ENCODE measurements at places on chromosomes 1 and 21.

DNA sequence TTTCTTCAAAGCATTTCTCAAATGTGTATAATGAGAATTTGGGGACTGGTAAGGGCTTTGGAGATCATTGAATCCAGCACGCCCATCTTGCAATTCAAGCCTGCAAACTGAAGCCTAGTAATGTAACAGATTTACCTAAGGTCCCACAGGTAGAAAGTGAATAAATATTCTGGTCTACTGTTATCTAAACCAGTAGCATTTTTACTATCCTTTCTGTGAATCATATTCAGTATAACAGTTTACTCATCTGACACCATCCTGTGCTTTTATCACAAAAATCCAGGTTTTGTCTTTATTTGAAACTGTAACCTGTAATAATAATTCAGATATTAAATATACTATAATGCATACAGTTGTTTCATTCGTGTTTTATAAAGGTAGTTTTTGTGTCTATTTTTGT is 17.4 kb downstream of the KCNA3 start:
- DNase-seq = no peak

DNA sequence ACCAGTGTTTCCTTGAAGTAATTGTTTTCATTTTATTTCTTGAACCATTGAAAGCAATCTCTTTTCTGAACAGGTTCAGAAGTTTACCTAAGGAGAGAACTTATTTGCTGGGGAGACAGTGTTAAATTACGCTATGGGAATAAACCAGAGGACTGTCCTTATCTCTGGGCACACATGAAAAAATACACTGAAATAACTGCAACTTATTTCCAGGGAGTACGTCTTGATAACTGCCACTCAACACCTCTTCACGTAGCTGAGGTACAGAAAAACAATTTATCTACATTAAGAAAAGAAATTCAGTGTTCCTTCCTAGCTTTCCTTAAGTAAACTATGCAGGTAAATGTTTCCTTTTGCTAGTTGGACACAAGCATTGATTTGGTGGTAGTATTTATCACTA is 27.4 kb downstream of the AGL start:
- no peak for DNase-seq

DNA sequence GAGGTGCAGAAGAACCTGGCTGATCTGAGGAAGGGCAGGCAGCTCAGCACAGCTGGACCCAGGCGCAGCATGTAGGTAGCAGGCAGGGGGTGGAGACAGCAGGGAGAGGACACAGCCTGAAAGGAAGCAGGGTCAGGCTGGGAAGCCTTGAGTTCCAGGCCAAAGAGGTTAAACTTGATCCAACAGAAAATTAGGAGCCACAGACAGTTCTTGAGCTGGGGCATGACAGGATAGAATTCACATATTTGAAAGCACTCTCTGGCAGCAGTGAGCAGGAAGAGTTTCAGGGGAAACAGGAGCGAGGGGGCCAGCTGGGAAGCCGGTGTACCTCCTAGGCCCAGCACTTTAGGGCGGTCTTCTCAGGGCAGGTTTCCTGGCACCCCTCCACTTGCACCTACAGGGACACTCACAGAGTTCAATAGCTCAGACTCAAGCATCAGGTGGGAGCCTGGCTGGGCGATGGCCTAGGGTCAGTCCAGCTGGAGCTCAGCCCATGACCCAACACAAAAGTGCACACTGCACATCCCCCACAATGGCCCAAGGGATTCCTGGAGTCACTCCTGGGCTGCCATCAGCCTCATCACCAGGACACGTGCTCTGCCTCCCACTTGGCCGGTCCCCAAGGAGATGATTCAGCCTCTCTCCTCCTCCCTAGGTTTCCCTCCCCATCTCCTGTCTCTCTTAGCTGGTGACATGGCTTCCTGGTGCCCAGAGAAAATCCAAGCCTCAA is 22.7 kb downstream of the MATN1 start:
- no peak for DNase-seq

- peak; percentile 42 for DNase-seq
These were observed 92.5 kb downstream of the CDC42BPA start for GRCh38 chr1:227225715-227226346.

DNA sequence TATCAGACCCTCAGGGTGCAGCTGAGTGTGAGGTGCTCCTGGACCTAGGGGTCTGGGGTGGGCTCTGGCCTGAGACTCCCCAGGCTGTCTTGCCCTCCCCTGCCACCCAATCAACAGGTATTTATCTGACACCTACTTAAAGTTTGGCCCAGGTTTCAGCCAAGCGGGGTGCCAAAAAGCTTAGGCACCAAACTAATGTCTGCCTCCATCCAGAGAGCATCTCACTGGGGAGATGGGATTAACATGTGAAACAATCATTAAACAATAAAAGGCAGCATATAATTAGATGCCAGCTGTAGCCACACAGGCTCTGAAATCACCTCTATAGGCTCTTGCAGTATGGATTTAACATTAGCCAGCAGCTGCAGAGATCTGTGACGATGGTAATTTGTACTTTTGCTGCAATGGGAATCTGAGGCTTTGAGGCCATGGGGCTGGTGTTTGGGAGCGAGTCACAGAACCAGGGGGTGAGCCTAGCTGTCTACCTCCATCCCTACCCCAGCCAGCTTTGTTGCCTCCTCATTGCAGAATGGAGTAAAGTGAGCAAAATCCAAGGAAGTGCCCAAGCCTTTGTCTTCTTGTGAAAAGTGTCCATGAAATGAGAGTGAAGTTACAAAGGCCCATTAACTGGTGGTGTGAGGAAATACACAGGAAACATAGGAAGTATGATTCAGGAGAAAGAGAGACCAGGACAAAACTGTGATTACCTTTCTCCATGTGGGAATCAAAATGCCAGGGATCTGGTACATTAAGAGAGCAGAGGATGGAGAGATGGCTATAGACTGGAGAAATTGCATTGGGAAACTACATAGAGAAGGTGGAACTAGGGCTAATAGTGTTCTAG is 36.1 kb downstream of the EIF2D start:
- no peak for DNase-seq

DNA sequence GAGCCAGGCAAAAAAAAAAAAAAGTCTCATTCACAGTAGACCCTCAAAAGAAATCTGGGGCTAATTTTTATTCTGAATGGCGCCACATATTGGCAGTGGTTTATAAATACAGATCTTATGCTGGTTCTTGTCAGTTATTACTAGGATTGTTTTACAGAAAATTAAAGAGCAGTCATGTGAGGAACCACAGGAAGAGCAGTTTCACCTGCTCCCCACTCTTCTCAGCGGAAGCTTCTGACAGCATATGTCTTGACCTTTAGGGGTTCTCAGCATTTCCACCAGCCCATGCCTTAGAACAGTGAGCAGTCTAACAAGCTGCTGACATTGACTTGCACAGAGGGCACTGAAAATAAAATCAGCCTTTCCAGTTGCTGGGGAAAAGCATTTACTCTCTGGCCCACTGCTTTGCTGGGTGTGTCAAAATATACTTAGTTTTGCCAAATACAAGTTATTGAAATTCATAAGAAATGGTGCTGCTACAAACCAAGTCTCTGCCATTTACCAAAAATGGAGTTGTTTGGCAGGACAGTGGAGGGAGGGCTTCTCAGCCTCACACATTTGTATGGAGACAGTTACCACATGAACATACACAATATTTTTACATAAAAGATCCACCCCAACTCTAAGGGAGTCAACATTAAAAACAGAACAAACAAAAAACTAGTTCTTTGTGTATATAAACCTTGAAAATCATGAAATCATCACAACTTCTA is 144.2 kb downstream of the SYT2 start:
- DNase-seq = no peak

- no peak for DNase-seq
These were observed at the start of gene GJC2 for GRCh38 chr1:228149406-228150119. Gene GJC2, plus strand, starts transcription at chr1:228149930. Its CDS starts 7,829 bp downstream, at chr1:228157759.

DNA sequence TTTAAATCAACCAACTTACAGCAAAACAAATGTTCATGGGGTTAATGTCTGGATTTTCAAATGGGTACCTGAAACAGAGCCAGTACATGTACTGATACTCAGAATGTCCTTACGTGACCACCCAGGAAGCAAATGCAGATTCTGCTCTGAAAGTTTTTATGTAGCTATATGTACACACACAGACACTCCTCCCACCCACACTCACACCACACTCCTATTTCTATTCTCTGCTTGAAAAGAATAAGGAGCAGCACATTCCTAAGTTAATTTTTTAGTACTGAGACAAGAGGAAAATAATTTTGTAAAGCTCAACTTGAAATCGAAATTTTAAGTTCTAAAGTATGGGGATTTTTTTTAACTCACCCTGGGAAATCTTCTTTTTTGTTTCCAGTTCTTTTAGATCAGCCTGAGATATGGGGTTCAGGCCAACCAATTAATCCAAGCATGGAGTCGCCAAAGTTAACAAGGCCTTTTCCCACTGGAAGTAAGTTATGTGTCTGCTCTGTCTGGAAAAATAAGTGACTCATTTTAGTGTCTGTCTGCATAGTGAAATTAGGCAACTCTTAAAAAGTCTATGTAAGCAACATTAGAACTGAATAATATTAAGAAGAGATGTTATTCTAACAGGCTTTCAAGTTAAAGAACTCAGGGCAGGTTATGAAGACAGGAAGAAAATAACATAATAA is 75.5 kb upstream of the DYNLT5 start:
- peak; percentile 92 for DNase-seq

- peak; percentile 44 for DNase-seq
These were observed 529 bp upstream of the PRMT2 start for GRCh38 chr21:46634966-46635323.

DNA sequence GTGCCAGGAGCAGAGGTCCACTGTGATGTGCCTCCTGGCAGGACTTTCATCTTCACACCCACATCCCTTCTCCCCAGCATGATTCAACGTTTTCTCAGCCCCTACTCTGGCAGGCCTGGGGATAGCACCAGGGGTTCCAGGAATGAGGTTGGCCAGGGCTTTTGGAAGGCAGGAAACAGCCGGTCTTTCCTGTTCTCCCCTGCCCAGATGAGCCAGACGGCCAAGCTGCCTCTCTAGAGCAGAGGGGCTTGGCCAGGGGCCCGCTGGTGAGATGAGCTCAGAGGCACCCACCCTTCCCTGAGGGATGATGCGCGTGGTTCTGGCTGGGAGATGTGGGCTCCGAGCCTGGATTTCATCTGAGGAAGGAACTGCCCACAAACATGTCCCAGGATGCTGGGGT is 4.3 kb upstream of the MFAP2 start:
- no peak for DNase-seq

- no peak for DNase-seq
These were observed 75.9 kb downstream of the VWA5B1 start for GRCh38 chr1:20366463-20367115.

- DNase-seq = no peak
These were observed 11.5 kb downstream of the USP1 start for GRCh38 chr1:62448221-62448933.

- no peak for DNase-seq
These were observed 95.2 kb downstream of the ITPKB start for GRCh38 chr1:226643611-226644540.

- DNase-seq = no peak
These were observed 57.4 kb downstream of the SLC66A1 start for GRCh38 chr1:19369396-19370090.

- DNase-seq = no peak
These were observed 147.7 kb downstream of the HUNK start for GRCh38 chr21:32020564-32020963.

GRCh38 chr1:225155555-225155954 is 226.1 kb downstream of the DNAH14 start:
- DNase-seq = no peak
